Stimulated activated CD8-positive, alpha-beta memory T cell treated with anti-CD3 and anti-CD28 coated beads, Interleukin-4, amount 100 ng/mL, for 24 hours (primary cell): ENCODE measurements at places on chromosomes 7 and 10.

GRCh38 chr7:34438436-34438835 is 219.6 kb upstream of the NPSR1 start:
- no peak for DNase-seq

DNA sequence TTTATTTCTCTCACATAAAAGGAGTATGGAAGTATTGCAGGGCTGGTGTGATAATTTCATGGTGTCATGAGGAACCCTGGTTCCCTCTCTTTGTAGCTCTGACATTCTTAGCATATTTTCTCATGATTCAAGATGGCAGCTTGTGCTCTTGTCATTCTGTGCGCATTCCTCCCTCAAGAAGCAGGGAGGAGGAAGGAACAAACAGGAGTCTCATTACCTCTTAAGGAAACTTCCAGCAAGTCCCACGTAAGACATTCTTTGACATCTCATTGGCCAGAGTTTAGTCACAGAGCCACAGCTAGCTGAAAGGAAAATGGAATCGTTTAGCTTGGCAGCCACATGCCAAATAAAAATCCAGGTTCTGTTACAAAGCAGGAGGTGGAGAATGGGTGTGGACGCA is 546.8 kb downstream of the LRMDA start:
- DNase-seq: no peak

GRCh38 chr10:122853665-122854313 is 8.1 kb upstream of the CUZD1 start:
- DNase-seq: no peak

GRCh38 chr10:13649844-13650520 is 63.2 kb downstream of the PRPF18 start:
- no peak for DNase-seq

- no peak for DNase-seq
These were observed 40.3 kb upstream of the EFCAB10 start for GRCh38 chr7:105621617-105622016.

DNA sequence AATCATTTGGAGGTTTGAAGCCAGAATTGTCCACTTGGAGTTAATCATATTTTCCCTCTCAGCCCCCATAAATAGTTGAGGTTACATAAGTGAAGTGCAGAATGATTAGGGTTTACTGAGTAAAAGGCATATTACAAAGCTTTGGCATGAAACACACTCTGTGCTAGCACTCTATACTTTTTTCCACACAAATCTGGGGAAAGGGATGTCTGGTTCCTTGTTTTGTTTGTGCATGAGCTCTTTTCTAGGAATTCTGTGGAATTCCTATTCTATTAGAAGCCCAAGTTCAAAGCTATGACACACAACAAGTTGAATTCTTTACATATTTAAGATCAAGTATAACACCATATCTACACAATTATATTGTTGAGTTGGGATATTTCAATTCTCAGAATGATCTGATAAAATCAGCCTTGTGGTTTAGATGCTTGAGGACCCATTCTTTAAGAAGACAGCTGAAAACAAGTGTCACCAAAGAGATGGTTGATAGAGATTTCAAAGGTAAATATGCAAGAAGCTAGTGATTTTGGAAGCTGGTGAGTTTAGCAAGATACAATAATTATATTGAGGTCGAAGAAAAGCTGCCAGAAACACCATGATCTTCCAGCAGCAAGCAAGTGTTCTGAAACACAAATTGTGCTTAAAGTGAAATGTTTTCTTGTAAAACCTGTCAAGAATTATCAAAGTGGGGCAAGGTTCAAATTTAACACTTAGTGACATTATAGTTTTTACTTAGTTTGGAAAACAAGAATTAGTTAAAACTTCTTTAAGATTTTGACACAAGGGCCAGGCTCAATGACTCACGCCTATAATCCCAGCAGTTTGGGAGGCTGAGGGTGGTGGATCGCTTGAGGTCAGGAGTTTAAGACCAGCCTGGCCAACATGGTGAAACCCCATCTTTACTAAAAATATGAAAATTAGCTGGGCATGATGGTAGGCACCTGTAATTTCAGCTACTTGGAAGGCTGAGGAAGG is 122.6 kb downstream of the INHBA start:
- DNase-seq: no peak

- DNase-seq: no peak
These were observed 35.3 kb upstream of the PFKFB3 start for GRCh38 chr10:6167456-6167855.

DNA sequence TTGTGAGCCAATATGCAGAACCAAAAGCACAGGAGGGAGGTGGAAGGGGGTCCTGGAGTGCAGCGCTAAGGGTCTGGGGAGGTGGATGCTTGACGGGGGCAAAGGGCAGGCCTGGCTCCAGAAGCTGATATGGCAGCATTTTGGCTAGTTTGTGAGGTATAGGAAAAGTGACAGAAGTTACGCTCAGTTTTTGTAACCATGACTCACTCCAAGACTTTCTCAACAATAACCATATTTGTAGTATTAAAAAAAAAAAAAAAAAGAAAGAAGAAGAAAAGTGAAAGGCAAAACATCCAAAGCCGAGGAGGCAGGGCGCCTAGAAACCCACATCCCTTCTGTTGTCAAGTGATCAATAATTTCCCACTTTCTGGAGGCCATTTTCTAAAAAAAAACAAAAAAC is 92.3 kb downstream of the RNF216 start:
- no peak for DNase-seq

DNA sequence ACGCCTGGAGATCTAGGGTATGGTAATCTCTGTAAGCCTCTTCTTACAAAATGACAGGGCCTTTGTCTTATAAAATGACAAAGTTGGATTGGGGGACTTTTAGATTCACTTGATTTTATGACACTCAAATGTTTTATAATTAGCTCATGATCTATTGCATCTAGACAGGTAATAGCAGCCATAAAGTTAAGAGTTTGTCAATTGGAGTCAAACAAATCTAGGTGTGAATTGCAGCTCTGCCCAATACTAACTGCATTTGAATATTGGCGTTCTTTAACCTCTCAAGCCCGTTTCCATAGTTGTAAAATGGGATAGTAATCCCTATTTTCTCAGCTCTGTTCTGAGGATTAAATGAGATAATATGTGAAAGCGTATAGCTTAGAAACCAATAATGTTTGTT is 14.1 kb upstream of the MRC1 start:
- DNase-seq: no peak

- no peak for DNase-seq
These were observed 6.7 kb upstream of the POLR1F start for GRCh38 chr7:19715499-19715898.

DNA sequence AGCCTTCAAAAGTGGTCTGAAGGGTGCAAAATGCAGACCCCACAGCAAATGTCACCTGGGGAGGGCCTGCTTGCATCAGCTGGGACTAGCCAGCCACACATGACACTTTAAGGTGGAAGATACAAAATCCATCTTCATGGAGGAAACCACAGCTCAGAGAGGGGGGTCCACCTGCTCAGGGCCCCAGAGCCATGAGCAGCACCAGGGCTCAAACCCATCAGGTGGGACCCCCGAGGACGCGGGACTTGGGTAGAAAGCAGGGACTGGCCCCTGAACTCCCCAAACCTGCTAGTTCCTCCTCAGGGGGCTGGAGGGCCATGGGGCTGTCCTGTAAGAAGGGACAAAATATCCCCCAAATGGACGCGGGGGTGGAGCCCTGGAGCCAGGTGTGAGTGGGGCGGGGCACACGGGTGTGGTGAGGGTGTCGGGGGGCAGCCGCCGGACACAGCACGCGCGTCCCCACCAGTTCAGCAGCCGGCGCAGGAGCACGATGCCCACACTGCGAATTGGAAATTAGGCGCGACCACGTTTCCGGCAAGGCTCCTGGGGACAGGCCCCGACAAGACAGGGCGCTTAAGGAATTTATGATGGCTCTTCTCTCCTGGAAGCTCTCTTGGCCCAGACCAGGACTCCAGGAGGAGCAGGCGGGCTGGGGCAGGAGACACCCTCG is 8.0 kb downstream of the PDGFA start:
- no peak for DNase-seq

- DNase-seq: no peak
These were observed 80.4 kb downstream of the UBE3C start for GRCh38 chr7:157219154-157219553.

DNA sequence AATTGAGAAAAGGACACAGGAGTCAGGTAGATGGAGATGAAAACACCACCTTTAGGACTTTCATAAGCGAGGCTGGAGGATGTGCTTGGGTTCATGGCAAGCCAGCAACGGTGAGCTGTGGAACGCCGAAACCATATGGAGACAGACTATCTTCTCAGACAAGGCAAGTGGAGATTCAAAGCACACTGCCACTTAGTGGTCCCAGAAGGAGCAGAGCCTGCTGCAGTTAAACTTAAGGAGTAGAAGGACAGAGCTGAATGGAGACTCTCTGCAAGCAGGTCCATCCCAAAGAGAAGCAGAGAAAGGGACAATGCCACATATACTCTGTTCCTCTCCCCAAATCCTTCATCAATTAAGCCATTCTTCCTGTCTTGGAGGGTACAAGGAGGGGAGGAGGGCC is 236.3 kb upstream of the HABP2 start:
- no peak for DNase-seq

DNA sequence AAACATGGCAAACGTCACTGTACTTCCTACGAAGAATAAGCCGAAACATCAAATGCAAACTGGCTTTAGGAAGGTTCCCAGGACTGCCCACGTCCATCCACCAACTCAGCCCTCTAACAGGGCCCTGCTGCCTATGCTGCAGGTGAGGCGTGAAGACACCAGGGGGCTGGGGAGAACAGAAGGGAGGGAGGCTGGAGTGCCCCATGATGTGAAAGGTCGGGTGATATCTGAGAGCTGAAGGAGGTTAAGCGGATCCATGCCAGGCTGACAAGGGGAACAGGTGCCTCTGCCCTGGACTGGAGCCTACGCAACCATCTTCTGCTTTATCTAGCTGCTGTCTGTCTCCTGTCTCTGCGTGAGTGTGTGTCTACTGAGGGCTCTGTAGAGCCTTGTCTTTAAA is 40.2 kb upstream of the ATP6V0A4 start:
- no peak for DNase-seq

GRCh38 chr10:132233501-132234085 is 46.8 kb downstream of the DPYSL4 start:
- no peak for DNase-seq

DNA sequence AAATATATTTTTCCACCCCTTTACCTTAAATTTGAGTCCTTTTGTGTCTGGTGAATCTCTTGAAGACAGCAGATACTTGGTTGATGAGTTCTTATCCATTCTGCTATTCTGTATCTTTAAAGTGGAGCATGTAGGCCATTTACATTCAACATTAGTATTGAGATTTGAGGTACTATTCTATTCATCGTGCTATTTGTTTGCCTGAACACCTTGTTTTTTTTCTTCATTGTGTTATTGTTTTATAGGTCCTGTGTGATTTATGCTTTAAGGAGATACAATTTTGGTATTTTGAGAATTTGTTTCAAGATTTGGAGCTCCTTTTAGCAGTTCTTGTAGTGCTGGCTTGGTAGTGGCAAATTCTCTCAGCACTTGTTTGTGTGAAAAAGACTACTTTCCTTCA is 29.9 kb downstream of the GDI2 start:
- DNase-seq: no peak
